ENCODE measurements at places on chromosomes 3 and 15. TPM values are rescaled to one million over a fixed set of nuclear protein-coding genes. Genes with fewer than 3 reads are reported as not detected.

Gene NANOGP8
- total RNA-seq, result 91.5 TPM

Gene POTEB
- total RNA-seq, result not detected

Gene ANKDD1A
- total RNA-seq, result 3.7 TPM

Gene MINAR1
- 0.74 TPM for total RNA-seq

Gene NR1I2
- not detected for total RNA-seq

Gene GOLGA8N
- total RNA-seq, result 0.57 TPM

Gene FBXW12
- total RNA-seq, result 0.59 TPM

Gene DNAJA4
- 0.35 TPM for total RNA-seq

Gene ZBTB20
- 0.70 TPM for total RNA-seq

Gene TGM4
- total RNA-seq, result not detected

Gene GORASP1
- total RNA-seq, result 36.1 TPM

Gene LRRC58
- total RNA-seq, result 18.2 TPM

Gene ATP13A5
- not detected for total RNA-seq

Gene CLRN1
- not detected for total RNA-seq

Gene ITGB5
- 146 TPM for total RNA-seq

Gene CD200
- 51.6 TPM for total RNA-seq

Gene ARNT2
- 9.5 TPM for total RNA-seq

- DNase-seq, result peak; percentile 84
Measured at GRCh38 chr15:67063689-67064606, 1.5 kb upstream of the SMAD3 start.

GRCh38 chr3:175240921-175241320 is 381.8 kb downstream of the NAALADL2 start:
- DNase-seq, result no peak

GRCh38 chr3:185764163-185764979 is 60.5 kb downstream of the IGF2BP2 start:
- no peak for DNase-seq

DNA sequence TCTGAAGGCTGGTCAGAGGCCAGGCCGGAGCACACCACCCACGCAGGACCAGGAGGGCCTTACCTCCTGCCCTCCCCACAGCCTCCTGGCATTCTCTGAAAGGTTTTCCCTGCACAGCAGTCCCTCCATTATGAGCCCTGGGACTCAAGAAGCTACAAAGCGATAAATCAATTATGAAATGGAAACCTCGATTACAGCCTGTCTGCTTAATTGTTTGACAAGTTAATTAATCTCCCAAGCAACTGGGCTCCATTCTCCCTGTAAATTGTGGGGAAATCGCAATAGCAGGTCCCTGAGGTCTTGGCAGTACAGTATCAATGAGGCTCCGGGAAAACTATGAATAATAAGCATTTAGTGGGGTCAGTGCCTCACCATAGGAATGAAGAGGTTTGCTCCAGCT is 683.5 kb downstream of the NTRK3 start:
- DNase-seq, result no peak

DNA sequence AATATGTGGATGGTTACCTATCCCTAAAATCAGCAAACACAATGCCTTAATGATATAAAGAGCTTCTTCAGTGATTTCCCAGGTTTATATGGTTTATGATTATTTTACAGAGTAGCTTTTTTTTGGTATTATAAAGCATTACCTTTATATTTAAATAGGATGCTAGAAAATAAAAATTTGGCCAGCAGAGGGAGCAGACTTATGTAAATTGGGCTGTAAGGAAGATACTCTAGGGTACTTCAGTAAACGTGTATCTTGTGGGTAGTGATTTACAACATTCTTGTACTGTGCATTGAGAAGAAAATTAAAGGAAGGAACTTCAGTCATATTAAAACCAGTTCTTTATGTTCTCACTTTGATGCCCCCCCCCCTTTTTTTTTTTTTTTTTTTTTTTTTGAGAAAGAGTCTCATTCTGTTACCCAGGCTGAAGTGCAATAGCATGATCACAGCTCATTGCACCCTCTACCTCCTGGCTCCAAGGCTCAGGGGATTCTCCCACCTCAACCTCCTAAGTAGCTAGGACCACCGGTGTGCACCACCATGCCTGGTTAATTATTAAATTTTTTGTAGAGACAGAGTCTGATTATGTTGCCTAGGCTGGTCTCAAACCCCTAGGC is 167.9 kb downstream of the BBX start:
- DNase-seq, result no peak

GRCh38 chr3:156483426-156483825 is 71.5 kb downstream of the SSR3 start:
- DNase-seq, result no peak

DNA sequence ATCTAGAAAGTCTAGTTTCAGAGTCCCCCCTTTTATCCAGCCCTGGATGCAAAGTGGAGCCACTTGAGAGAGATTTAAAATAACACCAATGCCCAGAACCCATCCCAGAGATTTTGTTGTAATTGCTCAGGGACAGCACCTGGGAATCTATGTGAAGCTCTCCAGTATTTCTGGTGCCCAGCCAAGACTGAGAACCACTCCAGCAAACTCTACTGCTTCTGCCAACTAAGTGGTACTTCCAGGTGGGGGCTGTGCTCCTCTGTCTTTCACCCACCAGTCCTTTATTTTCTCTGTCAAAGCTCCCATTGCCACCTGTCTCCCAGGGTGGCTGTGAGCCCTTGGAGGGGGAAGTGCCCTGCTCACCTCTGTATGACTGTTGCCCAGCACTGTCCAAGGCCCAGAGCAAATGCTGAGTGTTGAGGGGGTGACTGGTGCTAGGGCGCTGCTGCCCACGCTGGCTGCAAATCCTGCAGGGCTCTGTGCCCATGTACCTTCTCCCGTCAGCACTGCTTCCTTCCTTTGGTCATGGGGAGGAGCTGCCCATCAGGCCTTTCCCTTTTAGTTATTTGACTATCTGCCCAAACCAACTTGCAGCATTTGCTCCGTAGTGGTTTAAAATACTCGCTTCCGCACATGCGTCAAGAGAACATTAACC is 9.4 kb downstream of the CLSTN2 start:
- DNase-seq, result no peak

DNA sequence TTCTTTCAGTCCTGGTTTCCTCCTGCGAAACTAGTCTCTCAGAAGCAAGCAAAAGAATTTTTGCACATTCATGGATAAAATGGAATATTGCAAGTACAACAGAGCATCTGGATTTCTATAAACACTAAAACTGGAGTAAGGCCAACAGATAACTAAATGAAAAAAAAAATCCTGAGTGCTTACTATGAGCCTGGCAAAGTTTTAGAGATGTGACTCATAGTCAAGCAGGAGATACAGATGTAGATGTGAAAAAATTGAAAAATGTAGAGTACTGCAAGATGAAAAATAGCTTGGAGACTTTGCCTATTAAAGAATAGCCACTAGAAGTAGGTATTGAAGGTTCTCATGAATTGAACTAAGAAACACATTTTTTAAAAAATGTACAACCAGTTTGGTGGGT is 397.4 kb downstream of the OTOL1 start:
- DNase-seq, result no peak

DNA sequence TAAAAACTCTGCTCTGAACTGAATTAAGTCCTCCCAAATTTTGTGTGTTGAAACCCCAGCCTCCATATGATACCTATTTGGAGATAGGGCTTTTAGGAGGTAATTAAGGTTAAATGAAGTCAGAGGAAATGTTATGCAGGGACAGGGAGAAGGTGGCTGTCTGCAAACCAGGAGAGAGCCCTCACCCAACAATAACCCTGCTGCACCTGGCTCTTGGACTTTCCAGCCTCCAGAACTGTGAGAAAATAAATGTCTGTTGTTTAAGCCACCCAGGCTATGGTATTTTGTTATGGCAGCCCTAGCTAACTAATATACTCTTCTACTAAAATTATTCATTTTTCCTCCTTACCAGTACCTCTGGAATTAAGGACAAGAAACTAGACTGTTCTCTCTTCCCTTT is 79.5 kb downstream of the MEIS2 start:
- no peak for DNase-seq

DNA sequence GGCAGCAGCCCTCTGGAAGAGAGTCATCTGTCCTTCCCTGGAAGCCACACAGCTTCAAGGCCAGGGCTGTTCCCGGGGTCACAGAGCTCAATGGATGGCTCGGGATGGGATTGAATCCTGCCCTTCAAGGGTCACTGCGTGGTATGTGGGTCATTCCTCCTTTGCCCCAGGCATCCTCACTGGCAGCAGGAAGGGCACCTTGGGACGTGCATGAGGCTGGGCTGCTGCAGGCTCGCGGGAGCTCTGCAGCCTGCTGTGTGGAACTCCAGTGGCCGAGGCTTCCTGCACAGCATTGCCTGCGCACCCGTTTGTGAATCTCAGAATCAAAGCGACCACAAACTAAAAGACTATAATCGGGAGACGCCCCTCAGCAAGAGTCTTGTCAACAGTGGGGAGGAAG is 60.7 kb downstream of the PCSK6 start:
- DNase-seq, result no peak

- peak; percentile 55 for DNase-seq
Measured at GRCh38 chr3:79846148-79846933, 78.5 kb upstream of the ROBO1 start.

GRCh38 chr3:11084098-11084497 is 70.2 kb upstream of the HRH1 start:
- DNase-seq, result no peak

- DNase-seq, result no peak
Measured at GRCh38 chr3:108887121-108887520, 64.5 kb downstream of the TRAT1 start.

- DNase-seq, result peak; percentile 75
Measured at GRCh38 chr15:67820992-67821783, 4.1 kb upstream of the SKOR1 start.

DNA sequence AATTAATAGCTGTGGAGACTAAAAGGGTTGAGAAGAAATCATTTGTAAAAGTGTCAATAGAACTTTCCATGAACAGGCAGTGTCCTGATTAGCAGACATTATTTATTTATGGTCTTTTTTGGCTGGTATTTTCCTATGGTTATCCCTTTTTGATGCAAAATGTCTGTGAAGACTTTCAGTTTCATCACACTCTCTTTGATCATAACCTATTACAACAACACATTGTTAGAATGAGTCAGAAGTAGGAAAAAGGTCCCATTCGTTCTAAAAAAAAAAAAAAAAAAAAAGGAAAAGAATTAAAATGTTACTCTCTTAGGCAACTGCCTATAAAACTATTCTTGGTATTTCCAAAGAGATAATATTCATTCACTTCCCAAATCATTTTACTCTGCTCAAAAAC is 62.1 kb downstream of the SLC49A4 start:
- DNase-seq, result no peak

DNA sequence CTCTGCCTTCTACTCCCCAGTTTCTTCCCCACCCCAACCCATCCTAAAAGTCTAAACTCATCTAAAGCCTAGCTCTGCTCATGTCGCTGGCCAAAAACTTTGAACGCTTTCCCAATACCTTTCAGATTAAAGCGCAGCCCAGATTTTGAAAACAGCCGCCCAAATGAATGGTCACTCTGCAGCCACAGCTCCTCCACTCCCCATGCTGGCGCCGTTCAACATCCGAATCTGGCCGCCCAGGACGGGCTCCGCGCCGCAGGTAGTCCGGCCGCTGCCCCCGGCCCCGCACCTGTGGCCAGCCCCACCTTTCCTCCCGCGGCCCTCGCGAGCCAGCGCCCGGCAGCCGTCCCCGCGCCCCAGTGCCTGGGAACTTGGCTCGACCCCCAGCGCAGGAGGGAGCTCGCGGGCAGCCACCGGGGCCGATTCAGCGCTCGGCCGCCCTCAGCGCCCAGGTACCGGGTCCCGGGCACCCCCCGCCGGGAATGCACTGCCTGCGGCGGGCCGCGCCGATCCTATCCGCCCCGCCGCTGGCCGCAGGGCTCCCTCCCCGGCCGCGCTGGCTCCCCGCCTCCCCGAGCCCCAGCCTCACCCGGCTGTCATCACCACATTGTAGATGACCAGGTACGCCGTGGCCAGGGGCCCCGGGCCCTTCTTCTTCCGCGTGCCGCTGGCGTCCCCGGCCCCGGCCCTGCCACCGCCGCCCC is 417 bp downstream of the HACD2 start:
- no peak for DNase-seq

GRCh38 chr15:39663704-39664250 is 82.9 kb downstream of the THBS1 start:
- no peak for DNase-seq

GRCh38 chr15:74201710-74202420 is 722 bp downstream of the STRA6 start:
- no peak for DNase-seq

GRCh38 chr3:79761441-79761840 is 6.4 kb downstream of the ROBO1 start:
- no peak for DNase-seq

DNA sequence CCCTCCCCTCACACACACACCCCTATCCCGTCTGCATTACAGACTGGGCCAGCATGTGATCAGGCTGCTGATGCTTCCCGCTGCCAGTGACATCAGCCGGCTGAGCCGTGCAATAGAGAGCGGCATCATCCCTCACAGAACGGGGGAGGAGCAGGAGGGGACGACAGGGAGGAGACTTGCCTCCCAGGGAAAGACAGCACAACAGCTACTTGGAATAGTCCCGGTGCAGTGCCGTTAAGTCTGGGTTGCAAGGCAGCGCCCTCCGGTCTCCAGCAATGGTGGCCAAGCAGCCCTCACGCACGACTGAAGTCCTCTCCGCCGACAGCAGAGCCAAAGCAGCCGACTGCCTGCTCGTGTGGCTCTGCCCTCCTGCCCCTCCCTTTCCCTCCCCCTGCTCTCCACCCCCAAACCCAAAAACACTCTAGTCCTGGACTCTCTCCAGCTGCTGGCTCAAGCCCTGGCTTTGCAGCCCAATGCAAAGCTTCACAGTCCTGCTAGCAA is 31.5 kb upstream of the RPS17 start:
- DNase-seq, result peak; percentile 71

- no peak for DNase-seq
Measured at GRCh38 chr3:24741506-24741905, 246.9 kb upstream of the THRB start.

GRCh38 chr15:41851755-41852370 is 13.2 kb downstream of the PLA2G4B start:
- DNase-seq, result no peak

GRCh38 chr3:145182196-145182911 is 978.6 kb downstream of the PLOD2 start:
- DNase-seq, result no peak

DNA sequence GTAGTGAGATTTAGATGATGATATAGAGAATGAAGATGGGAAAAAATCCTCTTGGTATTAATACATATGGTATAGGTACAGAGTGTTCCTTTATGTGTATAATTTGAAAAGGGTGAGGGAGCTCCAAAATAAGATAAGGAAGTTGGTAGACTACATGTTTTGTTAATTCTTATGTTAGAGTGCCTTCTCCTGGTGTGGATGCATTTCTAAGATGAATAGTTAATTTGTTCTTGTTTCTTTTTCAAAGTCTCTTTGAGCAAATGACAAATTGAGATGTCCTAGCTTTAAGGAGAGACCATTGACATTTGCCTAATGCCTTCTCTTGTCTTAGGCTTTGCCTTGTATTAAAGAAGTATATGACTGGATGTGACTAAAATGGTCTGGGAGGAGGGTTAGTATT is 34.1 kb downstream of the AKAP13 start:
- DNase-seq, result no peak

DNA sequence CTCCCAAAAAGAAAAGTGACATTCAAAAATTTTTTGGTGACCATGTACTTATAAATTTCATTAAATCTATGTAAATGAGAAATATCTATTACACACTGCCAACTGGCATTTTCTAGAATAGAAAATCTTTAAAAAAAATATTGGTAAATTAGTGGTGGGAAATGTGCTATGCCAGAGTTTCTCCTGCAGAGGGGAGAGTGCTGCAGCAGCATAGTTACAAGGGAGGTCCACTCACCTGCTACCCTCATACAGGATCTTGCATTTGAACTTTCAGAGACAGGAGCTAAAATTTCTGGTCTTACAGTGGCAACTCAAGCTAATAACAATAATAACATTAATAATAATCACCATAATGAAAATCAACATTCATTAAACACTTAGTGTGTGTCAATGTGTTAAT is 459.6 kb downstream of the NSUN3 start:
- no peak for DNase-seq

GRCh38 chr3:65569129-65569528 is 469.6 kb downstream of the MAGI1 start:
- no peak for DNase-seq

Measured in H9 (cell line).